ENCODE measurements at places on chromosomes 12 and 14.

DNA sequence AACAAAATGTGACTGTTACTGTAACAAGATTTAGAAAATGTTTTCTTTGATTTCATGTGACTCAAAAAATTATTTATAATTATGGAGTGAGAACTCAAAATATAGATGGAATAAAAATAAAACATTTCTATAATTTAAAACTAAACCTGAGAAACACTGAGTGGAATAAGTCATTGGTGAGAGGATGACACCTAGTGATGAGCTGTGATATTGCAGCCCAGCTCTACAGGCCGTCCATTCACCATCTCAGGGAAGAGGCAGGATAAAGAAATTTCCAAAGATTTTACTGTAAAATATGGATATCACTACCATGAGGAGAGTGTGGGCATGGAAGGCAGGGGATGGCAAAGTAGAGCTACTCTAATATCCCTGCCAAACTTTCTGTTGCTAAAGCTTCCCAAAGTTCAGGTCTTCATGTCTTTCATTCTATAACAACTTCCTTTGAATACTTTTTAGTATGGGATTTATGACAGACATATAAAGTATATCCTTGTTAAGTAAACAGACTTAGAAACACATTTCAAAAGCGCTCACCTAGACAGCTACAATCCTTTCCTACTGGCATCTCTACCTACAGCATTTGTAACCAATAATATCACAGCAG is 308.0 kb downstream of the ITPR2 start:
- DNase-seq = peak; percentile 38

GRCh38 chr14:52043690-52044089 is 25.2 kb downstream of the NID2 start:
- DNase-seq = peak; percentile 59

GRCh38 chr12:119019166-119019565 is 37.8 kb downstream of the SRRM4 start:
- DNase-seq = no peak

GRCh38 chr12:130097798-130098255 is 64.4 kb upstream of the FZD10 start:
- peak; percentile 80 for DNase-seq

GRCh38 chr12:70553391-70553859 is 83.8 kb downstream of the PTPRB start:
- no peak for DNase-seq

DNA sequence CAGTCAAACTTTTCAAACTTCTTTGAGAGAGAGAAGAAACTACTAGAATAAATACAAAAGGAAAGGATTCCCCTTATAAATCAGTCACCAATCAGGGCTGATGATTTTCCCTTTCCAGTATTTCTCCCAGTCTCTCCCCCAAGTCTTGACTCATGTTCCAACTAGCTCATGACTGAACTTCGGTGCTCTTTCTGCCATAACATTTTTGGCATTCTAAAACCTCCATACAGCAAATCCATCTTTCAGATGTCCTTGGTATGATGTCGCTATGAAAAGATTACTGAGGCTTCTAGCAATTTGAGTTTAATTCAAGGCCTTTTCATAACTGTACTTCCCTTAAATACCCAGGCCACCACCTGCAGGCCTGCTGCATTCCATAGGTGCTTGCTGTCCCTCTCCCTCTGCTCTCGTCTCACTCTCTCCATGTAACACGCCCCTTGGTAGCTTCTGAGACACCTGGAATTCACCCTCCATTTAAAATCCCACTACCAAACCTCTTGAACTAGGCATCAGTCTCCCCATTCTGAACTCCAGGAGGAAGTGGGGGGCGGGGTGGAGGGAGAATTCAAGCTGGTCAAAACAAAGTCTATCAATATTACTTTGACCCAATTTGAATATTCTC is 2.4 kb downstream of the PRKD1 start:
- DNase-seq = no peak

GRCh38 chr14:50475460-50475859 is 56.9 kb downstream of the MAP4K5 start:
- peak; percentile 25 for DNase-seq

Measured in MCF 10A (cell line).